ENCODE measurements at places on chromosomes 13 and 19.

GRCh38 chr13:97493456-97493855, 59.5 kb downstream of the RAP2A start:
- no peak for DNase-seq

- DNase-seq, result no peak
Observed at GRCh38 chr19:34365463-34366401, 736 bp downstream of the GPI start.

- no peak for DNase-seq
Observed at GRCh38 chr13:27352698-27353097, 71.7 kb upstream of the GTF3A start.

DNA sequence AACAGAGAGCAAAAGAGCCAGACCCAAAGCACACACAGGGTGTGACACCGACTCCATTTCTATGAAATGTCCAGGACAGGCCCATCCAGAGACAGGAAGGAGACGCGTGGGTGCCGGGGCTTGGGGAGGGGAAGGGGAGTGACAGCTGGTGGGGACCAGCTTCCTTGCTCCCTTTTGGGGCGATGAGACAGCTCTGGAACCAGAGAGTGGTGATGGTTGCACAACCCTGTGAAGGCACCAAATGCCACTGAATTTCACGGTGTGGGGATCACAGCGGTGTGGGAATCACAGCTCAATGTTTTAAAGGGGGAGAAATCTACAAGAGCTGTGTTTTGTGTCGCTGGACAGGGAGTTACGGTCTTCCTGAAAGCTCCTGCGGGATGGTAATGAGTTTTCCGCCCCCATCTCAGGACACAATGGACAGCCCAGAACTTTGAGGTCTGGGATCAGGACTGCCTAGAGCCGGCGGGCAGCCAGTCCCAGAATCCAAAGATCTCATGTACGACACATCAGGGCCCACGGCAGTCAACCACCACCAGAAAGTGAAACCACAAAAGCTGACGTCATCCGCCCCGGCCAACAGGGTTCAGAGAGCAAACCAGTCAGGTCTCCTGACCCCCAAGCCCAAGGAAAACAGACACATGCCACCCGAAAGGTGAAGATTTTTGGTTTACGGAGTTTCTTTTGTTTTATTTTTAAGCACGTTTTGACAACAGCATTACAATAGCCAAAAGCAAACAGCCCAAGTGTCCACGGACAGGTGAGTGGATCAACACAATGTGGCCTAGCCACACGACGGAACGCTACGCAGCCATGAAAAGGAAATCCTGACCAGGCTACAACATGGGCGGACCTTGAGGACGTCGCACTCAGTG, 7.3 kb downstream of the SGTA start:
- no peak for DNase-seq

DNA sequence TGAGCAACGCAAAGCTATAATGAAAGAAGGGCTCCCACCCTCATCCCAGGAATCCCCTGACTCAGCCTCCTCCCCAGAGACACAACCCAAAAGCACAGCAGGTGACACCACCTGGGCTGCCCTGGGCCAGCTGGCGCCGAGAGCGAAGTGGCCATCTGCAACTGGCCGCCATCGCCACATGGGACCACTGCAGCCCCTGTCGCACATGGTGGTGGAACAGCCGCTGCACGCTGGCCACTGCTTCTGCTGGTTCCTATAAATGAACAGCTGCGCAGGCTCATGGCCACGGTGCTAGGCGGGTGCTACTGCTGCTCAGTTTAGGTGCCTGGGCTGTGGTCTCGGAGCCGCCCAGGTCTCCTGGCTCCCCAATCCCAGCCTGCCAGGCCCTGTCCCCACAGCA, 11.6 kb upstream of the ISYNA1 start:
- DNase-seq, result no peak

- DNase-seq, result no peak
Observed at GRCh38 chr13:36211567-36211966, 2.8 kb downstream of the SOHLH2 start.

DNA sequence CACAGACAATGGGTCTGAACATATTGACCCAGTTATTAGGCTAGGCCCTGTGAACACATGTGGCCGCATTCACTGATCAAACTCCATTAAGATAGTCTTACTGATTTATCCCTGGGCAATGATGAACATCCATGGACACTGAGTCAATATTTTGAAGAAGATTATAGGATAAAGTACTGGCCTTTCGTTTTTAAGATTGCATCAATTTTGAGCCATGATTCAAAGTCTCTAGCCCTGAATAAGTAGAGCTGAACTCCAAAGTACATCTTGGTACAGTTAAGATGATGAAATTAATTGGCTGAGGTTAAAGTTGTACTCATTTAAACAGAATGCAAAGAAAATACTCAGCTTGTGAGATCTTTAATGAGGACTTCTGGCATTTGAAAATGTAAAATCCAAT, 1581.9 kb downstream of the EFNB2 start:
- no peak for DNase-seq

DNA sequence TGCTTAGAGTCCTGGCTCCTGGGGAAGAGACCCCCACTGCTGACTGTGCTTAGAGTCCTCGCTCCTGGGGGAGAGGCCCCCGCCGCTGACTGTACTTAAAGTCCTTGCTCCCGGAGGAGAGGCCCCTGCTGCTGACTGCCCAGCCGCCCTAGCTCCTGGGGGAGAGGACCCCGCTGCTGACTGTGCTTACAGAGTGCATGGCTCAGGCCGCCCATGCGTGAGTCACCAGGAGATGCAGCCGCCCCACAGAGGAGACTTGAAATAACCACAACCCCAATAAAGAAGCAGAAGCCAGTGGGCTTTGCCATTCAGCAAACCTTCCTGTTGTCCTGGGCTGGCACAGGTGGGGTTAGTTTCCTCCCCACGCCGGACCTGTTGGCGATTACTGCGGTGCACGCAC, 79.2 kb upstream of the C13orf46 start:
- DNase-seq, result no peak

DNA sequence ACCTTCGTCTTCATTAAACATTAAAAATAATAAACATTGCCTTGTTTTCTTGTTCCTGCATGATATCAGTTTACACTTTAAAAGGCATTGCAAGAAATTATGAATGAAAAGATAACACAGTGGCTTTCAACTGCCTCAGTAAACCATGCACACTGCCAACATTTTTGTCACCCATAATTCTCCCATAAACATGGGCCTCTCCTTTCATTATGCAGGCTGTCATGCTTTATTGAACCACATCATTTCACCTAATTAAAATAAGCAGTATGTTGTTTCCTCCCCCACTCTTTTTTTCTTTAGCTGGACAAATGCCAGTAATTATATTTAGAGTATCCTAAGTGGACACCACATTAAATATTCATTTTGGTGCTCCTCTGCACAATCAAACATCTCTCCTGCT, 1566.5 kb upstream of the SLC10A2 start:
- no peak for DNase-seq

DNA sequence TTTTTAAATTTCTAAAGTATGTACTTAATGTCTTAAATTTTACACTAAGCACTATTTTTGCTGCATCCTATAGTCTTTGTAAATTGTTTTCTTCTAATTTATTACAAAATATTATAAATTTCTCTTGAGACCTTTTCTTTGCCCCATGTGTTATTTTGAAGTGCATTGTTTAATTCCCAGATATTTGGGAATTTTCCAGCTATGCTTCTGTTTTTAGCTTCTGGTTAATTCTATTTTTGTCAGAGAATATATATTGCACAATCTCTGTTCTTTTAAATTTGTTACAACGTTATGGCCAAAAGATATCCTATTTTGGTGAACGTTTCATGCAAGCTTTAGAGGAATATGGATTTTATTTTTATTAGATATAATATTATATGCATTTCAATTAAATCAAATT, 917.4 kb upstream of the MIR17HG start:
- no peak for DNase-seq

GRCh38 chr19:17409990-17410389, 4.6 kb upstream of the BST2 start:
- no peak for DNase-seq

DNA sequence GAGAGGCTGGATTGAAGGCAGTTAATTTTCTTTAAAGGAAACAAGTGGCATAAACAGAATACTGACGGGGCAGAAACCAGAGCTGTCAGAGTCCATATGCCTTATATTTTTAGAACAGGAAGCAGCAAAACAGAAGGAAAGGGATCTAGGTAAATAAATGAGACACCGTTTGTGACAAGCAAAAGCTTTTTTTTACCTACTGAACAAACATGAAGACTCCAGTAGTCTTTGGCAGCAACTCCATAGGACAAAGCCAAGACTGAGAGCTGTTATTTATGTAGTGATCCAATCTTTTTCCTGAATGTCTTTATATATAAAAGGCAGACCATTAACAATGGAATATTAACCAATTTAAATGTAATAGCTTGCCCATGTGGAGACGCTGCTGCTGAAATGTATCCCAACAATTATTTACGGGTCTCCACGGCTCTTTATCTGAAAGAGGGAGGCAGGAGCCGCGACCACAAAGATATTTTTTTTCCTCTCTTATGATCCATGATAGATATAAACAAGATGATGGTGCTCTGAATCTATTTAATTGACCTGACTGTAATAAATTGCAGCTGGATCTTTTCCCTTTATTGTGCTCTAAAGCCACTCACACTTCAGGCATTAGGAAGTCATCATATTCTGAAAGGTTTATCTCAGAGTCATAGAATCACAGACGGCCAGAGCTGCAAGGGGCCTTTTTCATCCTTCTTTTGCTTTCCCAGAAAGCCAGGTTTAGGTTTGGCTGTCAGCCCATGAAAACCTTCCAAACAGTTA, 687.8 kb downstream of the EFNB2 start:
- DNase-seq, result no peak

GRCh38 chr13:29005035-29005762, 185.1 kb downstream of the MTUS2 start:
- DNase-seq, result no peak

GRCh38 chr19:54189145-54189734, at the start of gene MBOAT7:
Gene MBOAT7 (minus strand): TSS chr19:54189580. CDS start chr19:54188508, 1,072 bp downstream.
- no peak for DNase-seq

DNA sequence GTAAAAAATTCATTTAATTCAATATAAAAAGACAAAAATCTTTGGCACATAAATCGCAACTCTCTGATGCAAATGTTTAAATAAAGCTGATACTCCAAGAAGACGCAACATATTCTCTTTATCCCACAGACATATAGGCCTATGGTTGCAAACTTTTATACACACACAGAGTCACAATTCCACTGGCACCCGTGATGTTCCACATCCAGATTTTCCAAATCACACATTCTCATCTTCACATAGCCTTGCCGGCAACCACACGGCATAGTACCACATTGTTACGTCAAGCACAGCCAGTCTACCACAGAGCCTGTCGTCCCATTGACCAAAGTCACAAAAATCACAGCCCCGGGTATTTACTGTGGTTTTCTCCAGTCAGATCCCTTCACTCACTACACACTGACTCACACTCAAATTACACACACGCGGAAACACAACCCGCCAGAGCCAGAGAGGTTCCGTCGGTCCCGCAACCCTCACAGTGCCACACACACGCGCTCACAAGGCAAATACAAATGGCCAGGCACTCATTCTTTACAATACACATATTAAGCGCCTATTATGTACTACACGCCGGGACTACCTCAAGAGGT, 546 bp upstream of the ZNF546 start:
- DNase-seq, result no peak

DNA sequence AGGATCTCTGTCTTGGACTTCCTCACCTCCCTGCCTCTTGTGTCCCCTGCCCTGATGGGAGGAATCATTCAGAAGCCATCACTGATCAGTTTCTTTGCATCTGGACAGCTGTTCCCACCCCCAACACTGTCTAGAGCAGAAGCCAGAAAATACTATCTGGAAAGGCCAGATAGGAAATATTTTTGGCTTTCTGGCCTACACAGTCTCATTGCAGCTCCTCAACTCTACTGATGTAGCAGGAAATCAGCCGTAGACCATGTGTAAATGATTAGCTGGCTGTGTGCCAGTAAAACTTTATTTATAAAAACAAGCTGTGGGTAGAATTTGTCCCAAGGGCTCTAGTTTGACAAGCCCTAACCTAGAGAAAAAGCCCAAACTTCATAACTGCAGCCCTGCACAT, 5.6 kb downstream of the SIGLEC7 start:
- no peak for DNase-seq

Measured in renal cortex interstitium (tissue), 15 donors.